Heart left ventricle (tissue), 16 donors: ENCODE measurements at places on chromosomes 3 and 15.
A peak's percentile ranks its signal among the peaks of the same experiment; 100 is the strongest.

DNA sequence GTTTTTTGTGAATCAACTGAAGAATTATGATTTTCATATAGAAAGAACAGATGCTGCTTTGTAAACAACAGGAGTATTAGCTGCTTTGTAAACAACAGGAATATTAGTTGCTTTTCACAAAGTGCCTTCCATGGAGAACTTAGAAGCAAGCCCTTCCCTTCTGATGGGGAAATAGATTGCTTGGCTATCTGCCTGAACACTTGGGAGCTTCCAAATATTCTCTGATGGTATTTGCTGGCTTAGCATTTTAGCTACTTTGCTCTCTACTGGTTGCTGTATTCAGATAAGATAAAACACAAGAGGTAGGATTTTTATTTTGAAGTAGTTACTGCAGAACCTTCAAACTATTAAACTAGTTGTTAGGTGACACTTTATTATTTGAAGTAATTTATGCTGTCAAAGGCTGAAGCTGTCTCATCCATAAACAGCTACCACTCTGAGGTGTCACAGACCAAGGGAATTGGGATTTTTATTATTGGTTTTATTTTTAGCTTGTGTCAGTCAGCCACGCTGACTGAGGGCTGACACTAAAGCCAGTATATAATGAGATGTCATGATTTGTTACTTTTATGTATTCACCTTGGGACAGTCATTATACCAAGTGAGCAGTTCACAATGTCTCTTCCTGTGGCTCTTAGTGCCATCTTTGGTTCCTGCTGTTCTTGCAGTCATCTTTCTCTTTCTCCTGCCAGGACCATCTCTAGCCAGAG lies 50.0 kb downstream of the ZIC1 start:
- no peaks in the 10 kb centered on the region for H3K4me1 ChIP-seq
- H3K4me3 ChIP-seq = no peak overlapping the region
- no peak for DNase-seq
- H3K36me3 ChIP-seq = no peaks in the 10 kb centered on the region

GRCh38 chr15:67383899-67384298 lies 129.3 kb downstream of the IQCH start:
- H3K27me3 ChIP-seq = no peaks in the 10 kb centered on the region
- DNase-seq = no peak
- H3K4me3 ChIP-seq = no peak overlapping the region
- no peaks in the 10 kb centered on the region for H3K4me1 ChIP-seq
- no peak overlapping the region for H3K27ac ChIP-seq

DNA sequence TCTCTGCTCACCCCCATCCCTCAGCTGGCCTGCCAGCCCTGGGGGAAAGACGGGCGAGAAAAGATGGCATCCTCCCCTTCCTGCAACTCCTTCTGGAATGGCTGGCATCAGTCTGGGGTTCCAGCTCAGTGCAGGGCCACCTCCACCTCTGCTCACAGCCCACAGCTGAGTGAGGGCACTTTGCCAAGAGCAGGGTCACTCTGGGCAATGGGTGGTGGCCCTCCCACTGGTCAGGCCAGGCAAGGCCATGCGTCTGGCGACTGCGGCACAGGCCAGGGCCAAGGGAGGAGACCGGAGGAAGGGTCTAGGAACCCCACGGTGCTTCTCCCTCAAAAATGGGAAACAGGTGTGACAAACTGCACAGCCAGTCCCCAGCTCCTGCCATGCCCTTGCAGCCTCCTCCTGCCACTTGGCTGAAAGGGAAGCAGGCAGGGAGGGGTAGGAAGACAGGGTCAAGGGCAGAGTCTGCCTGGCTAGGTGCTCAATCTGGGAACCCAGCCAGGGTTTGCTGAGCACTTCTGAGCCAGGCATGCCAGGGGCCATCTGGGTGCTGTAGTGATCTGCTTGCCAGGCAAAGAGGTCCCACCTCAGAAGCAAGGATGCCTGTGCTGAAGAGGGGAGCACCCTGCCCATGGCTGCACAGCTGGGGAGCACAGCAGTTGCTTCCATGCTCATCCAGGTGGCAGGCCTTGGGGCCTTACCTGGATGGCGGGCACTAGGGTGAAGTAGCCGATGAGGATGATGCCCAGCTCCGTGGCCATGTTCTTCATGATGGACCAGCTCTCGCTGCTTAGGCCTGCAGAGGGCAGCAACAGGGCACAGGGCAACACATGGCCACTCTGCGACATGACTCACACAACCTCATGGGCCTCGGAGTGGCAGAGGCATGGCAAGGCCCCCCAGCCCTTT lies 41.2 kb downstream of the PTPN23 start:
- peak; percentile 72 for DNase-seq
- peak overlapping the region; percentile 60 for H3K27ac ChIP-seq
- H3K36me3 ChIP-seq = peaks cover 22% of the 10 kb centered on the region
- H3K4me3 ChIP-seq = no peak overlapping the region

DNA sequence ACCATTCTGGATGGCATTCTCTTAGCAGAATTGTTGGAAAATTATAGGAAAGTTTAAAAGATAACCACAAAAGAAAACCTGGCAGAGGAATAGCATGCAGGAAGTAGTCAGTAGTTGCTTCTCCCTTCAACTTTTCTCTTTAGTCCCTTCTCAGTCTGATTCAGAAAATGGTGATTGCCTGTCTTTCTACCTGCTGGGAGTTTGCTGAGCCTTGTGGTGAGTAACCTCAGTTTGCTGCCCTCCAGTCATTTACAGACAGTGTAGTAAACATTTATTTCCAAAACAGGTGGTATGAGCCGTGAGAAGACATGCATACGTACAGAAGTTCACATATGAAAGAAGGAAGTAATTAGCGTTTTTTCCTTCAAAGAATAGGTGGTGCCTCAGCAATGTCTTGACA lies 224.7 kb upstream of the POU1F1 start:
- H3K27ac ChIP-seq = no peak overlapping the region
- no peak overlapping the region for H3K4me3 ChIP-seq
- H3K36me3 ChIP-seq = no peaks in the 10 kb centered on the region
- no peaks in the 10 kb centered on the region for H3K27me3 ChIP-seq
- DNase-seq = no peak

- H3K36me3 ChIP-seq = no peaks in the 10 kb centered on the region
- no peak for DNase-seq
- no peak overlapping the region for H3K4me3 ChIP-seq
Observed at GRCh38 chr15:75751116-75751875, 38.6 kb upstream of the CSPG4 start.

DNA sequence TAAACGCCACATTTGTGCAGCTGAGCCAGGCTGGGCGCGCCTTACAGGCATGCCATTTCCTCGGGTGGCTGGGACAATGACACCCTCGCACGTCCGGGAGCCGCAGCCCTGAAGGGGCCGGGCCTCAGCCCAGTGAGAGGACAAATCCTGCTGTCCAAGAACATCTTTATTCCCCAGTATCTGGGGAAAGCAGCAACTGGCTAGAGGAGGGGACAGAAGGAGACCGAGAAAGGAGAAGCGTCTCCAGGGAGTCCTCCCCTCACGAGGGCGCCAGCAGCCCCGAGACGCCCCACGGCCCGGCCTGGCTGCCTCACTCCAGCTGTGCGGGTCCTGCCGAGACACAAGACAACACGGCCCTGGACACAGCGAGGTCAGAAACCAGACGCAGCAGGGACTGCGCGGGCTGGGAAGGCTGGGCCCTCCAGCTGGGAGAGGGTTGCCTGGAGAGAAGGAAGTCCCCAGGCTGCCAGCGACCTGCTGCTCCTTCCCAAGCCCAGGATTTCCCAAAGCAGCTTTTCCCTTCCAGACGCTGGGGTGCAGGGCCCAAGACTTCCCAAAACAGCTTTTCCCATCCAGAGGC lies 130.2 kb downstream of the CHSY1 start:
- no peaks in the 10 kb centered on the region for H3K36me3 ChIP-seq
- DNase-seq = peak; percentile 85
- peaks cover 15% of the 10 kb centered on the region for H3K4me1 ChIP-seq
- peak overlapping the region; percentile 29 for H3K4me3 ChIP-seq
- H3K27me3 ChIP-seq = no peaks in the 10 kb centered on the region

DNA sequence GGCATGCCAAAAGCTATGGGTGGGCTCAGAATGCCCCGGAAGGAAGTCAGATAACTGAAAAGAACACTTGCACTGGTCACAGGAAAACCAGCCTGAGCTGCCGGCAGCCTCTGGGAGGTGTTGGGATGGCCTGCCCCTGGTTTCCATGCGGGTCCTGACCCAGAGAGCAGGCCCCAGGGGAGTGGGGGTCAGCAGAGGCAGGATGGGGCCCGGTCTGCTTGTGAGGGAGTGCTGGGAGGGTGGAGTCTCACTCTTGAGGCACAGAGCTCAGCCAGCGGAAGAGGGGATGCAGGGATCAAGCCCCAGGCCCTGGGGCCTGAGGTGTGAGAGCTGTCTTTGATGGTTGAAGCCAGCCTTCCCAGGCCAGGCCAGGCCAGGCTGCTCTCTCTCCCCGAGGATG lies 2.4 kb upstream of the RPUSD3 start:
- peaks cover 11% of the 10 kb centered on the region for H3K4me1 ChIP-seq
- DNase-seq = no peak
- no peak overlapping the region for H3K4me3 ChIP-seq
- H3K36me3 ChIP-seq = no peaks in the 10 kb centered on the region

DNA sequence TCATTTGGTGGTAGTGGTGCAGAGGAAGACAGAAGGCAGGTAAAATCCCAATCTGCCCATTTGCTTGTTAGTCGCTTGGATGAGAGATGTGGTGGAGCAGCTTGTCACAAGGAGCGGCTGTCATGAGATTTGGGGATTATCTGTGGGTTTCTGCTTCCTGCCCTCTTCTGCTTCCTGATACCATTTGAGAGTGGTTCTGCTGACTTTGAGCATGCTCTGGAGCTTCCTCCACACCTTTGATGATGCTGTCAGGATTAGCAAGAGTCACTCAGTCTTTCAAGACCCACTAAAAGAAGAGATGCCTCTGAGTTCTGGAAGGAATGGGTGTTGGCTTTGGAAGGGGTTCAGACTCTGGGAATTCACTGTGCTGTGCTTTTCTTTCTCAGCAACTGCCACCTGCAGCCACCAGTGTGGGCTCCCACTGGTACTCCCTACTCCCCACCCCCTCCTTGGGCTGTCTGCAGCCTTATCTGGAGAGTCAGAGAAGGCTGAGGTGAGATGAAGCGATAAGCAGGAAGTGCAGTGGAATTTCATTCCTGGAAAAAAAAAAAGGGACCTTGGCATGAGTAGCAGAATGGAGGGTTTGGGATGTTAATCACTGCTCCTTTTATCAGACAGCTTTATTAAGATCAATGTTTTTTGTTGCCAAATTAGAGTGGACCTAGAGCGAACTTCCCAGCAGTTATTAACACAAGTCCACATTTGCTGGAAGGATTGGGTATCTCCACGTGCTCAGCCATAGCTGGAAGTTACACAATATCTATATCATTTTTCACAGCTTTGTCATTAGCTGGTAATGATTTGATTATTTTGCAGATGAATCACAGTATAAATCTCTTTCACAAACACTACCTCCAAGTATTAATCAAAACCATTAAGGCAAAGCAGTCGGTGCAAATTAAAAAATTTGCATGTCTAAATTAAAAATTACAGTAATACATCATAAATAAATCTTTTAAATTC lies 233.0 kb upstream of the SATB1 start:
- DNase-seq = no peak
- no peak overlapping the region for H3K4me3 ChIP-seq
- no peaks in the 10 kb centered on the region for H3K27me3 ChIP-seq

GRCh38 chr3:107855710-107856109 lies 235.1 kb downstream of the CD47 start:
- DNase-seq = no peak
- no peaks in the 10 kb centered on the region for H3K4me1 ChIP-seq
- no peaks in the 10 kb centered on the region for H3K36me3 ChIP-seq
- no peak overlapping the region for H3K27ac ChIP-seq
- H3K27me3 ChIP-seq = no peaks in the 10 kb centered on the region

- H3K4me3 ChIP-seq = no peak overlapping the region
- DNase-seq = no peak
- H3K4me1 ChIP-seq = no peaks in the 10 kb centered on the region
- no peaks in the 10 kb centered on the region for H3K36me3 ChIP-seq
- no peaks in the 10 kb centered on the region for H3K27me3 ChIP-seq
- no peak overlapping the region for H3K27ac ChIP-seq
Observed at GRCh38 chr15:81660976-81661375, 287.0 kb upstream of the TMC3 start.

DNA sequence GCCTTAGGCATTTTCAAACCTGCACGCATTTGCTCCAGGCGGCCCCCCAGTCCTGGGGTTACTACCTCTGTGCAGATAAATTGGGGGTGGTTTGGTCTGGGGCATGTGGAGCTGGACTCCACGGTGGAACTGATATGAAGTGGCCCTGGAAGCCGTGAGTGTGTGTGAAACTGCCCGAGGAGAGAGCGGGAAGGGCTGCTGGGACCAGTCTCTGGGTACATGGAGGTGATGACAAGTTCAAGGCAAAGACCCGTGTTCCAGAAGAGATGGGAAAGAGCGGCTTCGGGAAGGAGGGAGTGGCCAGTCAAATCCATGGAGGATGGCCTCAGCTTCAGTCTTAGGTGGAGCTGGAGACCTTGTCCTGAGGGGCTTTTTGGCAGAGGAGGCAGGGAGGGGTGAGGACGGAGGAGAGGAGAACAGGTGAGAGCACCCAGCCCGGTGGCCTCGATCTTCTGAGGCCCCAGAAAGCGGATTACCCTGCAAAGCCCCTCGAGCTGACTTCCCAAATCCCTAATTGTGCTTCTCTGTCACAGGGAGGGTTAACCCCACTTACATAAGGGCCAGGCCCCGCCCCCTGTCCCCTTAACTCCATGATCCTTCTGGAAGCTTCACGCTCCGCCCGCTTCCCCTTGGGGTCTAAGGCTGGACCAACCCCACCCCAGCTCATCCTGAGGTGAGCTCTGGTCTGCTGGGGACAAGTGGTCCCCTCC lies 1.9 kb upstream of the NR2E3 start:
- peaks cover 9% of the 10 kb centered on the region for H3K4me1 ChIP-seq
- no peaks in the 10 kb centered on the region for H3K36me3 ChIP-seq
- peak; percentile 53 for DNase-seq
- H3K4me3 ChIP-seq = no peak overlapping the region

- no peak overlapping the region for H3K27ac ChIP-seq
- no peak for DNase-seq
- H3K4me3 ChIP-seq = no peak overlapping the region
Observed at GRCh38 chr3:41001556-41001955, 197.7 kb upstream of the CTNNB1 start.

GRCh38 chr15:40925863-40926658 lies 3.1 kb upstream of the DLL4 start:
- peaks cover 62% of the 10 kb centered on the region for H3K27me3 ChIP-seq
- DNase-seq = no peak
- no peak overlapping the region for H3K27ac ChIP-seq
- H3K4me3 ChIP-seq = peak overlapping the region; percentile 23
- no peaks in the 10 kb centered on the region for H3K36me3 ChIP-seq
- peaks cover 19% of the 10 kb centered on the region for H3K4me1 ChIP-seq

GRCh38 chr15:27358751-27359434 lies 387.9 kb downstream of the GABRG3 start:
- DNase-seq = peak; percentile 28
- peaks cover 10% of the 10 kb centered on the region for H3K27me3 ChIP-seq
- no peaks in the 10 kb centered on the region for H3K4me1 ChIP-seq
- H3K27ac ChIP-seq = no peak overlapping the region

GRCh38 chr15:67403428-67404154 lies 117.3 kb upstream of the C15orf61 start:
- no peak overlapping the region for H3K4me3 ChIP-seq
- H3K36me3 ChIP-seq = no peaks in the 10 kb centered on the region
- no peak overlapping the region for H3K27ac ChIP-seq
- H3K27me3 ChIP-seq = no peaks in the 10 kb centered on the region
- DNase-seq = no peak
